ENCODE measurements at places on chromosomes 1 and 21.

GRCh38 chr1:97190326-97190725, 468.7 kb downstream of the PTBP2 start:
- no peak for DNase-seq

DNA sequence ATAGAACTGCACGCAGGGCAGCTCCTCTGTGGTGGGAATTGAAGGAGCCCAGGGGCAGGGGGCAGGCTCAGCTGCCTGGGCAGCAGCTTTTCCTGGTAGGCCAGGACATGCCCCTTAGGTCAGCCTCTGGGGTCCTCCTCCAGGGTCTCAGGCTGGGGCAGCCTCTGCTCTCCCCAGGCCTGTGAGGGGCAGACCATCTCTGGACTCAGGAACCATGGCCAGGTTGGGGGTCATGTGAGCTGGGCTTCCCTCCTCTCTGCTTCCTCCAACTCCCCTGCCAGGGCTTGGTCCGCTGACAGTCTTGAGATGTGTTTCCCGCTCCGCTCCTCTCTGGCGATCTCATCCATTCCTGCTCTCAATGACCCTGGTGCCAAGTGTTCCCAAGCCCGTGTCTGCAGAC, 5.7 kb downstream of the C1orf210 start:
- no peak for DNase-seq

- DNase-seq: peak; percentile 41
These were observed 15.2 kb downstream of the EPHX1 start for GRCh38 chr1:225825078-225825477.

DNA sequence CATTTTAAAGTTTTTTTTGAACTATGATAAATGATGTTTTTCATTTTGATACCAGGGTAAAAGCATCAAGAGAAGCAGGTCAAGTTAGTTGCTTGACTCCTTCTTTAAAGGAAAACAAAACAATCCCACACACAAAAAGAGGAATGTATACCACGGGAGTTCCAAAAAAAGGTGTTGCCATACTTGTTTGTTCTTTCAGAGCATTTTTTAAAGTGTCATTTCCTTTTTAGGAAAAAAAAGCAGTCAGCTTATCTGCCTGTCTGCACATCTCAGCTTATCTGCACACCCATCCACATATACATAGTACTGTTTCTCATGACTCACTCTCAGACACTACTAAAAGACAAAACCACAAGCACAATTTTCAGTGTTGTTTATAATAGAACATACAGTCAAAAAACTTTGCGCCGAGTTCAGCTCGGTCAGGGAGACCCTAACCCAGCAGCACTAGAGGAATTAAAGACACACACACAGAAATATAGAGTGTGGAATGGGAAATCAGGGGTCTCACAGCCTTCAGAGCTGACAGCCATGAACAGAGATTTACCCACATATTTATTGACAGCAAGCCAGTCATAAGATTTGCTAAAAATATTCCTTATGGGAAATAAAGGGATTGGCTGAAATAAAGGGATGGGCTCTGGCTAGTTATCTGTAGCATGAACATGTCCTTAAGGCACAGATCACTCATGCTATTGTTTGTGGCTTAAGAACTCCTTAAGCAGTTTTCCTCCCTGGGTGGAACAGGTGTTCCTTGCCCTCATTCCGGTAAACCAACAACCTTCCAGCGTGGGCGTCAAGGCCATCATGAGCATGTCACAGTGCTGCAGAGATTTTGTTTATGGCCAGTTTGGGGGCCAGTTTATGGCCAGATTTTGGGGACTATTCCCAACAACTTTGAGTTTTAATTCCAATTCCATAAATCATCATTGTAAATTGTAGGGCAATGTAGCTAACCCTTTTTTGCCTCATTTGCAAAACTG, 11.4 kb upstream of the MNDA start:
- DNase-seq: no peak

DNA sequence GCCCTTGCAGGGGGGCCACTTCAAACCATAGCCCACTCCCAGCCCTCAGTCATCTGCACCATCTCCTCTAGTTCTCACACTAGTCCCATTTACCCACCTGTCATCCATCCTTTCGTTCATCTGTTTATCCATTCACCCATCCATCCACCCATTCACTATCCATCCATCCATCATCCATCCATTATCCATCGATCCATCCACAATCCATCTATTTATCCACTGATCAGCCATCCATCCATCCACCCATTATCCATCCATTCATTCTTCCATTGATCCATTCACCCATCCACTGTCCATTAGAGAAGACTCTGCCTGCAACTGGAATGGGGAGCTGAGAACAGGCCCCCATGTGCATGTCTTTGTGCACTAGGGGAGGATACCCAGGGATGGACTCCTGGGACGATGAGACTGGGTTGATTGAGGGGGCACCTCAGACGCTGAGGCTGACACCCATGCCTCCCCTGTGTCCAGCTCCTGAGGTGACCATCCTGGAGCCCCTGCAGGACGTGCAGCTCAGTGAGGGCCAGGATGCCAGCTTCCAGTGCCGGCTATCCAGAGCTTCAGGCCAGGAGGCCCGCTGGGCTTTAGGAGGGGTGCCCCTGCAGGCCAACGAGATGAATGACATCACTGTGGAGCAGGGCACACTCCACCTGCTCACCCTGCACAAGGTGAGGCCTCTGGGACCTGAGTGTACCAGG, 97.9 kb downstream of the TRIM11 start:
- no peak for DNase-seq

GRCh38 chr1:170730438-170730837, 66.5 kb downstream of the PRRX1 start:
- no peak for DNase-seq

DNA sequence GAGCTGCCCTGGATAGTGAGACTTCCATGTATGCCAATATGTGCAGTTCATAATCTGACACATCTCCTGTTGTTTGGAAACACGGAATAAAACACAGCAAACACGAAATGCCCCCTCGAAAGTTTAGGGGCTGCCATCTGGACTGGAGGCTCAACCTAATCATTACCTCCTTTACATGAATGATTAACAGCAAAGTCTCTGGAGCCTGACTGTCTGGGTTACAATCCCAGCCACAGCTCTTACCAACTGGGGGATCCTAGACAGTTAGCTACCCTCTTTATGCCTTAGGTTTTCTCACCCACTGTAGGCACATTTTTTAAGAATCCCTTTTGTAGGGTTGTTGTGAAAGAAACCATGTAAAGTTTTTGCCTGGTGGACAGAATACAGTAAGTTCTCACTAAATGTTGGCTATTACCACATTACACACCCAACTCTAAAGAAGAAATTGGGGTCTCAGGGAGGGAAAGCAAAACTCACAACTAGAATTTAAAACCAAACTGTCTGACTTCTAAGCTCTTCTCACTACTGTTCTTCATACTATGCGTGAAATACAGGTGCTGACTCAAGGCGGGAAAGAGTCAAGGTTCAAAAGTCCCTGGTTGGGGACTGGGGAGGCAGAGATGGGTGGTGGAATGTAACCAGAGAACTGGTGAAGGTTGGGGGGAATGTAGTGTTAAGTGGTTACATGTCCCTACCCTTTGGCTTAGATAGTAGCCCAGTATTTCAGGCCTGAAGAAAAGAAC, 24.2 kb downstream of the CYP4A22 start:
- no peak for DNase-seq

- peak; percentile 65 for DNase-seq
These were observed 722 bp downstream of the TUT4 start for GRCh38 chr1:52552236-52552504.

- no peak for DNase-seq
These were observed 6.2 kb upstream of the POFUT2 start for GRCh38 chr21:45293726-45294401.

GRCh38 chr1:82048596-82048995, 247.9 kb downstream of the ADGRL2 start:
- DNase-seq: no peak

DNA sequence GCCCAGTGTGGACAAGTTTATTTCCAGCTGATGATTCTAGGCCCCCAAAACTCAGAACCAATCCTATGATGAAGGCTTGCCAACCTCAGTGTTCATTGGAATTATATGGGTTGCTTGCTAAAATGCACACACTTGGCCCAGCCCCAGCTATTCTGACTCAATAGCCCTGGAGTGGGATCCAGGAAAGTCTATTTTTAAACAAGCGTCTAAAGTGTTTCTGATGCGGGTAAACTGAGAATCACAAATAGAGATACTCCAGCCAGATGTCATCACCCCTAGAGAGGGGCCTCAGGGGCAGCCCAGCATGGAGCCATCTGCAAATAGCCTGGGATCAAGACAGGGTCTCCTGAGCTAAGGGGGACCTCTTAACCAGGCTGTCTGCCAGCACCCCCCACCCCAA, 46.0 kb downstream of the PKP1 start:
- DNase-seq: no peak

DNA sequence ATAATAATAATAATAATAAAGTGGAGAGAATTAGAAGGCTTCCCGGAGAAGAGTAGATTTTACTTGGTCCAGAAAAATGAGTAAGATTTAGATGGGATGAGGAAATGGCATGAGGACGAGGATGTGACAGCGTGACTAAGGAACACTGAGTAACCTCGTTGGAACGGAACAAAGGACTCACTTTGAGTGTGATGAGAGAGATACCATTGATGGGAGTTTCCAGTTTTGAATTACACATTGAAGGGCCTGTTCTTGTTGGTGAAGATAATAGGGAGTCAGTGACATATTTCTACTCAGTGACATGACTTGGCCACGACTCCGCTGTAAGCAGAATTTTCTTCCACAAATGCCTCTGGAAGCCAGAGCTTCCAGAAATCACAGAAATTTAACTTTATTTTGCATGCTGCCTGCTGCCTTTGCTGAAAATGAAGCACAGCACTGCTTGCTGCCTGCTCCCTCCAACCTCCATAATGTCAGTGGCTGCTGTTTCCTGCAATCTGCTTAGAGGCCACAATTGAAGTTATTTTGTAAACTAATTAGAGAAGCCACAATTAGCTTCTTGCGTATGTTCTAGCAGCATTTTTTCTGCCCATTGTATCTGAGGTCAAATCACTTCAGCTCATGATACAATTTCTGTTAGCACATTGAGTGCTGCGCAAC, 33.7 kb upstream of the FBXO28 start:
- DNase-seq: no peak

- no peak for DNase-seq
These were observed 88.0 kb downstream of the HIVEP3 start for GRCh38 chr1:41830726-41831125.

- peak; percentile 11 for DNase-seq
These were observed 66.3 kb downstream of the RAVER2 start for GRCh38 chr1:64811131-64811530.

GRCh38 chr1:183470147-183470960, 1.9 kb upstream of the SMG7 start:
- DNase-seq: peak; percentile 84

GRCh38 chr1:54332781-54333585, 73.2 kb downstream of the SSBP3 start:
- DNase-seq: no peak

DNA sequence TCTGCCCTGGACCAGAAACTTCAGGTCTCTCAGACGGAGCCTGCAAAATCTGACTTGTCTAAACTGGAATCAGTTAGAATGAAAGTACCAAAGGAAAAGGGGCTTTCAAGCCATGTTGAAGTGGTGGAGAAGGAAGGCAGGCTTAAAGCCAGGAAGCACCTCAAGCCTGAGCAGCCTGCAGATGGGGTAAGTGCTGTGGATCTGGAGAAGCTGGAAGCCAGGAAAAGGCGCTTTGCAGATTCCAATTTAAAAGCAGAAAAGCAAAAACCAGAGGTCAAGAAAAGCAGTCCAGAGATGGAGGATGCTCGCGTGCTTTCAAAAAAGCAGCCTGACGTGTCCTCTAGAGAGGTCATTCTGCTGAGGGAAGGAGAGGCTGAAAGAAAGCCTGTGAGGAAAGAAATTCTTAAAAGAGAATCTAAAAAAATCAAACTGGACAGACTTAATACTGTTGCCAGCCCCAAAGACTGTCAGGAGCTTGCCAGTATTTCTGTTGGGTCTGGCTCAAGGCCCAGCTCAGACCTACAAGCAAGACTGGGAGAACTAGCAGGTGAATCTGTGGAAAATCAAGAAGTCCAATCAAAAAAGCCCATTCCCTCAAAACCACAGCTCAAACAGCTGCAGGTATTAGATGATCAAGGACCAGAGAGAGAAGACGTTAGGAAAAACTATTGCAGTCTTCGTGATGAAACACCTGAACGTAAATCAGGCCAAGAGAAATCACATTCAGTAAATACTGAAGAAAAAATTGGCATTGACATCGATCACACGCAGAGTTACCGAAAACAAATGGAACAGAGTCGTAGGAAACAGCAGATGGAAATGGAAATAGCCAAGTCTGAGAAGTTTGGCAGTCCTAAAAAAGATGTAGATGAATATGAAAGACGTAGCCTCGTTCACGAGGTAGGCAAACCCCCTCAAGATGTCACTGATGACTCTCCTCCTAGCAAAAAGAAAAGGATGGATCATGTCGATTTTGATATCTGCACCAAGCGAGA, 46.6 kb downstream of the ZBTB17 start:
- DNase-seq: no peak

GRCh38 chr1:193259636-193260035, 73.2 kb upstream of the B3GALT2 start:
- DNase-seq: no peak

DNA sequence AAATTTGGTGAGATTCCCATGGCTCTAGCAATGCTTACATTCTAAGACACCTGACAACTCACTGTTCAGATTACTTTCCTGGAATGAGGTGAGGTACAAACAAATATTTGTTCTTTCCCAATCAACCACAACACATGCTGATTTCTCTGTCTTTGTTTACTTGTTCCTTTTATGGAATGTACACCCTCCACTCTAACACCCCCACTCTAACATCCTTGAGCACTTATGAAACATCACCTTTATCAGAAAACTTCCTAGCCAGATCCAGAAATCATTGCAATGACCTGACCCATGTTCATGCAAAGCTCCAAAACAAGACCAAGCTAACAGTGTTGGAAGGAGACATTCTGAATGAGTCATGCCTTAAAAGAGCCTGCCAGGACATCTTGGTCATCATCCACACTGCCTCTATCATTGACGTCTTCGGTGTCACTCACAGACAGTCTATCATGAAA, 35.5 kb downstream of the HSD3B1 start:
- DNase-seq: no peak

GRCh38 chr1:223720971-223721591, 8.7 kb downstream of the CAPN2 start:
- no peak for DNase-seq

GRCh38 chr1:176364236-176364905, 98.6 kb upstream of the PAPPA2 start:
- no peak for DNase-seq

- DNase-seq: no peak
These were observed 3.1 kb downstream of the TRAF5 start for GRCh38 chr1:211329764-211330201.

GRCh38 chr1:41559331-41559730, 74.8 kb upstream of the EDN2 start:
- no peak for DNase-seq

DNA sequence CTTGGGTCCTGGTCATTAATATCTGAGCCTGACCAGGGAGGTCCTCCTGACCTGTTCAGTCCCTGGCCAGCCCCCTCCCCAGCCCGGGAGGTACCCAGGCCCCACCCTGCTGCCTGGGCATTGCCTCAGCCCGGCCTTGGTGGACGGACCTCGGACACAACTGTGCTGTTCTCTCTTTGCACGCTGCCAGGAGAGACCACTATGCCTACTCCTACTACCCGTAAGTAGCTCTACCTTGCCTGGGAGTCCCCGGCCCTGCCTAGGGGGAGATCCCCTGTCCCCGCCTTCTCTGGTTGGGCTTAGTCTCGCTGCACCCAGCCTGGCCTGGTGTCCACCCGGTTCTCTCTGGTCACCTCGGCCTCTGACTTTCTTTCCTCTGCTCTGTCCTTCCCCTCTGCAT, 53.2 kb downstream of the PTPRU start:
- no peak for DNase-seq

GRCh38 chr1:241627453-241628259, 12.5 kb downstream of the CHML start:
- no peak for DNase-seq

- DNase-seq: no peak
These were observed 291.1 kb upstream of the POU3F1 start for GRCh38 chr1:38337711-38338110.

All from NCI-H2107 (cell line).